T-helper 1 cell (primary cell): ENCODE measurements at places on chromosomes 1 and 21.
A peak's percentile ranks its signal among the peaks of the same experiment; 100 is the strongest.

GRCh38 chr1:54804471-54805132 is 3.5 kb upstream of the TTC22 start:
- DNase-seq, result no peak

GRCh38 chr1:205356440-205357139 is at the start of gene KLHDC8A:
Gene KLHDC8A (minus strand): TSS chr1:205356922. CDS start chr1:205343604, 13,318 bp downstream.
- no peak for DNase-seq

- peak; percentile 32 for DNase-seq
Observed at GRCh38 chr1:1782399-1783221, 4.3 kb upstream of the NADK start.

DNA sequence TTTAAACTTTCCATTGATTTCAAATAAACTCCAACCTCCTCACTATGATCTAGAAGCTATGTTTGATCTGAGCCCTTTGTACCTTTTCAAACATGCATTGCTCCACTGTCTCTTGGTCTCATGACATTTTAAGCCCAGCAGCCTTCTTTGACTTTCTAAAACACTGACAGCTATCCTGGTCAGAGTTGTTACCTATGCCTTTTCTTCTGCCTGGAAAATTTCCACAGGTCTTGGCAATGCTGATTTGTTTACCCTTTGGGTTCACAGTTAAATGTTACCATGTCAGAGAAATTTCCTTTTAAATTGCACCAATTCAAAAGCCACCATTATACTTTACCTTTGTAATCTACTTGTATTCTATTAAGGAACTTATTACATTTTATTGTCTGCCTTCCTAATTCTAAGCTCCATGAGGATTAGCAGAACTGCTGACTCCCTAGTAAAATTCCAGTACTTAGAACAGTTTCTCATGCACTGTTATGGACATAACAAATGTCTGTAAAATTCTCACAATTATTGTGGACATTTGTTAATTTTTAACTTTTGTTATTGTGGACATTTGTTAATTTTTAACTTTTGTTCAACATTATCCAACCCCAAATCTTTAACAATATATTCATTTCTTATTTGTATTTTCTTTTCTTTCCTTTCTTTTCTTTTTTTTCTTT is 1064.4 kb downstream of the NCAM2 start:
- DNase-seq, result no peak

DNA sequence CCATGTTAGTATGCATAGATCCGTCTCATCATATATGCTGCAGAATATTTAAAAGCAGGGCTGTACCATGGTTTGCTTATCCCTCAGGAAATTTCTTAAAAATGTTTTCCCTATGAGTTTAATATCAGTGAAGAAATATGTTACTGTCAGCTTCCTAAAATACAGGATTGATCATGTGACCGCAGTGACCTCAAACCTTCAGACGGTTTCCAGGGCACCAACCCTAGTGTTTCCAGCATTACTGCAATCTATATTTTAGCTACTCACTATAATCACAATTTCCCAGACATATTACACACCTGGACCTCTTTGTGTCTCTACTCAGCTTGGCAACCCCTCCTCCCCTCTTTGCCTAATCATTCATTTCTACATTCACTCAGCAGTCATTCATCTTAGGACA is 7.7 kb upstream of the SDHB start:
- no peak for DNase-seq

GRCh38 chr1:2640626-2641025 is 7.8 kb upstream of the MMEL1 start:
- no peak for DNase-seq

- DNase-seq, result no peak
Observed at GRCh38 chr1:152961226-152961891, 9.1 kb upstream of the SPRR4 start.

- DNase-seq, result no peak
Observed at GRCh38 chr1:1968767-1969504, 34.6 kb downstream of the CFAP74 start.

DNA sequence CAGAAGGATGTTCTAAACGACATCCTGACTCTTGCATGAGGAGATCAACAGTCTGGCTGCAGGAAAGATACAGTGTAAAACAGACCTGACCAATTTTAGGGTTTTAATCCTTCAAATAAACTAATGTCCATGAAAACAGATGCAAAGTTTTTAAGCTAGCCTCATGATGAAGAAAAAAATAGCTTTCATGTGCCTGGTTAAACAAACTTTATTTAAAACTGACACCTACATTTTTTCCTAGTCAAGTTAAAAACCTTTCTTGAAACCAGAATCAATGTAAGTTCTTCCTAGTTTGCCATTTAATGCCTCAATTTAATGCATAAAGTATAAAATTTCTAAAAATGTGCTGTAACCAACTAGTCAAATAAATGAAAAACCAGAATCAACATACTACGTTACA is 2.9 kb downstream of the WDR26 start:
- no peak for DNase-seq

GRCh38 chr1:57146100-57146499 is 180.3 kb upstream of the C8B start:
- DNase-seq, result no peak
